Activated T-cell treated with anti-CD3 and anti-CD28 coated beads for 48 hours (primary cell): ENCODE measurements at places on chromosomes 2 and 18.

GRCh38 chr2:154455166-154455565, 243.3 kb upstream of the KCNJ3 start:
- DNase-seq = no peak

- no peak for DNase-seq
These were observed 985.8 kb upstream of the NRXN1 start for GRCh38 chr2:52017646-52018235.

GRCh38 chr2:211401328-211401727, 844.9 kb downstream of the CPS1 start:
- DNase-seq = no peak

GRCh38 chr18:28284132-28284531, 107.2 kb upstream of the CDH2 start:
- no peak for DNase-seq

- no peak for DNase-seq
These were observed 24.4 kb downstream of the SPP2 start for GRCh38 chr2:234074751-234075517.

DNA sequence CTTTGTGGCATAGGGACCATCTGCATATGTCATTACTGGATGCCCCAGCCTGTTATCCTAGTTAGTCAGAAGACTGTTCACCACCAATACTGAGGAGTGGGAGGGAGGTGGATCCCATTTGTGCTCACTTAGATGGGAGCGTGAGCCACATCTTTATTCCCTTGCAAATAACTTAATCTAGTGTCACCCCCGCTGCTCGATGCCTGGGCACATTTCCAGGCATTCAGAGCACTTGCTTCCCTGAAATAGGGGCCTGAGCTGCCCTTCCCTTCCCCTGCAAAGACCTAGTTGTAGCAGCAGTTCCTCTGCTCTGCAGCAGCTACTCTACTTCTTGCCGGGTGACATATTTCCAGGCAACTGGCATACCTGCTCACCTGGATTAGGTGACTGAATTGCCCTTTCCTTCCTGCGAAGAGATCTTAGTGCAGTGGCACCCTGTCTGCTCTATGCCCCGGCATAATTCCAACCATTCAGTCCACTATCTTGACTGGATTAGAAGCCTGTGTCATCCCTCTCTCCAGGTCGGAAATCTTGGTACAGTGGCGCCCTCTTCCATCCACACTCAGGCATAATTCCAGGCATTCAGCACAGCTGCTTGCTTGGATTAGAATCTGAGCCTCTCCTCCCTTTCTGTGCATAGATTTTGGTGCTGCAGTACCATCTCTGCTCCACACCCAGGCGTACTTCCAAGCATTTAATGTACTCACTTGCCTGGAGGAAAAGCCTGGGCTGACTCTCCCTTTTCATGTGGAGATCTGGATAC, 1389.1 kb upstream of the TMEFF2 start:
- no peak for DNase-seq

DNA sequence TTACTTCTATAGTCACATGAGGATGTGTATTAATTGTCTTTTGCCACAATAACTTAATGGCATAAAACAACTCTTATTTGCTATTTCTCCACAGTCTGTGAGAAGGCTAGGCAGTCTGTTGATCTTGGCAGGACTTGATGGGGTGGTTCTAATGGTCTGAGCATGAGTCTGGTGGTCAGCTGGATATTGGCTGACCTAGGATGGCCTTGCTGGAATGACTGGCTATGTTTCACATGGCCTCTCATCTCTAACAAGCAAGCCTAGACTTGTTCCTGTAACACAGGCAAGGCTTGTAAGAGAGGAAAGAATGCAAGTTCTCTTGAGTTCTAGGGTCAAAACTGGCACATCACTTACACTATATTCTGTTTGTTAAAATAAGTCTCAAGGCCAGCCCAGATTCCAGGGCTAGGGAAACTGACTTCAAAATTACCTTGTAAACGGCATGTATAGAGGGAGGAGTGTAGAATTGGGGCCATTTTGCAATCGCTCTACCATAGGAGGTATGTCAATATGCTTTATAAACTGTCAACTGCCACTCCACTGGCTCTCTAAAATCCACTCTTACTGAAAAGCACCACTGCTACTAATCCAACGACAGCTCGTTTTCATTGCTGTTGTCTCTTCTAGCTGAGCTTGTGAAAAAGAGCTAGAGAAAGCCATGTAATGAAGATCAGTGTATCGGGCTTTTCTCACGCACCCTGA, 325.0 kb upstream of the PKDCC start:
- no peak for DNase-seq

DNA sequence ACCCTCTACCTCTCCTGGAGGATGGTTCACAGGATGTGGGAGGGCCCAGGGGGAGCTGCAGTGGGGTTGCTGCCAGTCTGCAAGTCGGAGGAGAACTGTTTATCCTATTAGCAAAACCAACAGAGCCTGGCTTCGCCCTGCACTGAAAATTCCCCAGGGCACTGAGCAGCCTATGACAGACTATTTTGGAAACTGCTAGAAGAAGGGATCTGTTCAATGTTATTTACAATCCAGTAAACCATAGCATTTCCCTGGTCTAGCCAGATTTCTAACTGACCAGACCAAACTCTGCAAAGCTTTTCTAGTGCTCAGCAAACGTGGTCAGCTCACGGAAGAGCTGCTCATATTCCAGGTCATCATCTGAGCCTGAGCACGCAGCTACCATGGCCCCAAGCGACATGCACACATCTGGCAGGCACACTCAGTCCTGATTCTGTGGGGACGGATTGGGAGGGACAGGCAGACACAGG, 64.8 kb upstream of the PID1 start:
- DNase-seq = no peak

DNA sequence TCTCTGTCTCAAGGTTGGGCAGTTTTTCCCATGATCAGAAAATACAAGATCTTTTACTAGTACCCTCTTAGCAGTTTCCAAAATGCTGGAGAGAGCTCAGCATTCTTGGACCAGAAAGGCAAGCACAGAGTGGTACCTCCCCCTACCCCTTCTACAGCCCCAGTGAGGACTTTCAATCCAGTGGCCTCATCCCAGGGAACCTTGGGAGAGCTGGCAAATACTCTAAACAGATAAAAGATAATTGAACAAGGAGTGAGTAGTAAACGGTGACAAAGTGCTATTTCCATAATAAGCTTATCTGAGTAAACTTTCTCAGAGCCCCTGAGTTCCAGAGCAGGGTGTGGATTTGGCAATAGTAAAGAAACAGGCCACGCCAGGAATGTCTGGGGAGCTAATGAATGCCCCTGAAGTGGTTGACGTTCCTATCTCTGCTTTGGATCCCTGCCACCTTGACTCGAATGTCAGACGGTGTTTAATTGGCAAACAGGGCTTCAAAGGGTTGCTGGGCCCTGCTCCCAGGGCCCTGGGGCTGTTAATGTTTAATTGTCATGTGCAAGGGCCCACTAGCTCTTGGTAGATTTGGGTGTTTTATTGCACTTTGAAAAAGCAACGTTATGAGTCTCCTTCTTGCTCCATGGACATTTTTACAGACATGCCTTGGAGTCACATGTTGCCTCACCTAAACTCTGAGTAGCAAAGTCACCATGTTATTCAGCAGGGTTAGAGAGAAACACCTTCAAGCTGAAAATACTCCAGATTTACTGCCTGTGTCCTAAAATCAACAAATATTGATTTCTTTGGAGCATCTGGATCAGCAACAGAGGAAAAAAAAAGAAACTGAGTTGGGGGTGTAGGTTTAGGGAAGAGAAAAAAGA, 239.9 kb downstream of the CYRIA start:
- no peak for DNase-seq

GRCh38 chr2:234286118-234286598, 210.7 kb downstream of the ARL4C start:
- DNase-seq = no peak

GRCh38 chr18:48138660-48139430, 208.4 kb upstream of the SMAD2 start:
- DNase-seq = no peak

DNA sequence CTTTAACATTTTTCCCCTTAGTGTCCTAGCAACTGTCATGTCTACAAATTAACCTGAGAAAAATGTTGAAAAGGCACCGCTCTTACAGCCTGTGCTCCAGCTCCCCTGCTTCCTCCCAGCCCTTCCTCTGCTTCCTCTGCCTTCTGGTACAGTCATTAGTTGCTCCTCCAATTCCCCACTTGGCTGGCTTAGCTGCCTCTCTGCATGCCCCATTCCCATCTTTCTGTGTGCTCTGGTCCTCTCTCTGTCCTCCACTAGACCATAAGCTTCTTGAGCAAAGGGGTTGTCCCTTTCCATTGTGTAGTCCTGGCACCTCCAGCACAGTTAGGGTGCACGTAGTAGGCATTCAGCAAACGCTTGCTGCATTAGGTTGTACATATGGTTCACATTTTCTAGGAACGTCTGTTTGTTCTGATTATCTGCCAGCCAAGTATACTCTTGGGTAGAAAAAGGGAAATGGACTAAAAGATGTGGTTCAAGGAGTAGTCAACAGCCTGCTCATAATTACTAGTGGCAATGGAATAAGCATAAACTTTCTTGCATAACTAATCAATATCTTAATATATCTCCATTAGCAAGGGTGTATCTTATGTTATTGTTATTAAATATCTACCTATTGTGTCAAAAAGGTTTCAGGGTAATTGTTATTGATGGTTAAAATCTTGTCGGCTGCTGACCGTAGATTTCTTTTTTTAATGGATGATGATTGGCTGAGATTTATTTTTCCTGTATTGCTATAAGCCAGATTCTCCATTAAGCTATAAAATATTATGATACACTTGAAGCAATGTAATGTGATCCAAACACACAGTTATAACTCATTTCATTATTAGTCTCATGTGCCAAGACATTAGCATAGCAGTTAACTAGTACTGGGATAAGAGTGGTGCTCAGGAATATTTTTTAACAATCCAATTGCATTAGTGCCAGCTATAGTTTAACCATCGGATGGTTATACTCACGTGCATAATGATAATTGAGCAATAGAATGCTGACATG, 340.1 kb downstream of the SLC4A3 start:
- DNase-seq = no peak

GRCh38 chr18:51278045-51278649, 80.7 kb upstream of the MEX3C start:
- DNase-seq = peak; percentile 34

DNA sequence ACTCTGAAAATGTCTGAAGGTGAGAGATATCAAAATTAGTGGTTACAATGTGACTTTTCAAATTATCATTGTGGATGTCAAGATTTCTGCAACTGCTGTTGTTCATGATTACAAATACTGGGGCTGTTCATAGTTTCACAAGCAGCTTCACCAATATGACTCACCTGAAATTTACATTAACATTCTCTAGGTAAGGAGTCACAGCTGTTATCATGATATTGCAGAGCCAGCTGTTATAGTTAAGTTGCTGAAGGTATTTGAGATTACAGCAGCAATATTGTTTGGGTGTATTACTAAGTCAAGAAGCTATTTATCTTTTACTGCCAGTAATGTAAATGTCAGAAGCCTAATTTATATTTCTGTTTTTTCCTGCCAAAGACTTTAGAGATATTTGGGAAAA, 140.0 kb downstream of the MC4R start:
- no peak for DNase-seq

- no peak for DNase-seq
These were observed 210.6 kb downstream of the BABAM2 start for GRCh38 chr2:28101123-28101522.

DNA sequence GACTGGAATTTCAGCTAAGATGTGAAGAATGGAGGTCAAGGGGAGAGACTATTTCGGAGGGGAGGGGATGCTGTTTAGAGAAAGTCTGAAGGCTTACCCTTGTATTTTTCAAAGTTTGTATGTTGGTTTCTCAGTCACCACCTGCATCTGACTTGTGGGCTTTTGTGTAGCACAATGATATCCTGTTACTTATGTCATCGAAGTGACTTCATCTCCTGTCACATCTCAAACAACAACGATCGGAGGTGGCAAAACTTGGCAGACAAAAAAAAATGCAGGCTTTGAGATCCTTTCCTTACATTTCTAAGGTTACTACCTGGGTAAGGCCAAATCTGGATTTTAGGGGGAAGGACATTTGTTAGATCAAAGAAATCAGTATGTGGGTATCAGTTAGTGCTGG, 11.7 kb upstream of the CXCR4 start:
- DNase-seq = no peak

DNA sequence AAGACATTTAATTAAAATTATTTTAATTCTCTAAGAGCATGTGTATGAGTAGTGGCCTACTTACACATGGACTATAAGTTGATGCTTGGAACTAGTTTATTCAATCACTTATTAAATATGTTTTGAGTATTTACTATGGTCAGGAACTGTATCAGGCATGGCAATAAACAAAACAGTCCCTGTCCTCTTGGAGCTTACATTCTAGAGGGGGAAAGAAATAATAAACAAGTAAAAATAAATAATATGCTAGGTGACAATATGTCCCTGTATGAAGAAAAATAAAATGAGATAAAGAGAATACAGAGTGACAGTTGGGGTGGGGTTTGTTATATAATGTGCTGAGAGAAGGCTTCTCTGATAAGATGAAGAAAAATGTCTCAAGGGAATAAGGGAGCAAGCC, 74.5 kb downstream of the MYO3B start:
- no peak for DNase-seq

- no peak for DNase-seq
These were observed 103.9 kb upstream of the XIRP2 start for GRCh38 chr2:166784296-166784946.

GRCh38 chr2:99436874-99437273, 52.9 kb downstream of the REV1 start:
- DNase-seq = no peak

GRCh38 chr2:212227755-212228154, 310.8 kb downstream of the ERBB4 start:
- DNase-seq = no peak

GRCh38 chr18:37532917-37533316, 32.7 kb downstream of the CELF4 start:
- no peak for DNase-seq

DNA sequence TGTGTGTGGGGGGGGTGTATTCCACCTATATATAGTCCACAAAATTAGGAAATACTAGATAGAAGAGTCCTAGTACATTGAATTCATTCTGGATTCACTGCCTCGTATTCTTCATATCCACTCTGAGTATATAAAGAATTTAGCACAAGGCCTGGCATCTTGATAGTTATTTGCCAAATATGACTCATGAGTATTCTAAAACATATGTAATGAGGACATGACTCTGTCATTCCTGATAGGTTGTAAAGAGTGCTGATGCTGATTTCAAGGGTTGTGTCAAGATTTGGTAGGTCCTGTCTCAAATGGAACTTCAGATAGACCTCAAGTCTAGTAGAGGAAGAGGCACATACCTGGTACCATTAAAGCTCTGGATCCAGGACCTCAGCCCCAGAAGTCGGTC, 173.4 kb upstream of the BOD1L2 start:
- no peak for DNase-seq

GRCh38 chr2:143254110-143254509, 124.9 kb downstream of the ARHGAP15 start:
- DNase-seq = no peak

DNA sequence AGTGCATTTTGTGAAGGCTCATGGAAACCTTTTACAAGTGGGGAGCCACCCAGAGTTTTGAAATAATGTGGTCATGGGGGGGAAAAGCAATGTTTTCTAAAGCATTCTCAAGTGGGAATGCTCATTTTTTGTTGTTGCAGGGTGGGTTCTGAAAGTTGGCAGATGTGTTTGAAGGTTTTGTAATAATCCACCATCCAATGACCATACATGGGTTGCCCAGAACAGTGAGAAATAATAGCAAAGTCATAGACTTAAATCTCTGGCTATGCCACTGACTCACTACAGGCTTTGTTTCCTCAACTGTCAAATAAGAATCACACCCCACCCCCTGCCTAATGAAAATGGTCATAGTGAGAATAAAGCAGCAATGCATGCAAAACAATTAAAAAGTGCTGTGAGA, 2.9 kb downstream of the DSG3 start:
- no peak for DNase-seq

- DNase-seq = no peak
These were observed 329.7 kb upstream of the NRP2 start for GRCh38 chr2:205352593-205352992.
